NCI-H446 treated with DMSO at 0.1 percent for 48 hours (cell line): ENCODE measurements at places on chromosomes 7 and 10.
A peak's percentile ranks its signal among the peaks of the same experiment; 100 is the strongest.

DNA sequence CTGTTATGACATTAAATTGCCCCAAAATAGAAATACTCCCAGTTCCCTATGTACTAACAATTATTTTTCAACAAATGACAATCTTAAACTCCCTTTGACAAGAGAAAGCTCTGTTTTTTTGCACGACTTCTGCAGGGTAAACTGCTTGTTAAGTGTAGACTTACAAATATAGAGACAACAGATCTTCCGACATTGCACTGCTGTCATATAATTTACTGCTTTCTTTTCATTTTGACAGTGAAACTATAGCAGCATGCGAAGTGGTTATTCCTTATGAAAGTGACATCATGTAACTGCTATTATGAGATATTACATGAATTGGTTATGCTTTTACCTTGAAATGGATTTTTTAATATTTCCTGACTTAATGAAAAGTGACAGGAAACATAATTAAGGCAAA lies 659.9 kb downstream of the SDK1 start:
- no peak for DNase-seq

GRCh38 chr7:91165006-91165845 lies 99.0 kb upstream of the FZD1 start:
- no peak for DNase-seq

DNA sequence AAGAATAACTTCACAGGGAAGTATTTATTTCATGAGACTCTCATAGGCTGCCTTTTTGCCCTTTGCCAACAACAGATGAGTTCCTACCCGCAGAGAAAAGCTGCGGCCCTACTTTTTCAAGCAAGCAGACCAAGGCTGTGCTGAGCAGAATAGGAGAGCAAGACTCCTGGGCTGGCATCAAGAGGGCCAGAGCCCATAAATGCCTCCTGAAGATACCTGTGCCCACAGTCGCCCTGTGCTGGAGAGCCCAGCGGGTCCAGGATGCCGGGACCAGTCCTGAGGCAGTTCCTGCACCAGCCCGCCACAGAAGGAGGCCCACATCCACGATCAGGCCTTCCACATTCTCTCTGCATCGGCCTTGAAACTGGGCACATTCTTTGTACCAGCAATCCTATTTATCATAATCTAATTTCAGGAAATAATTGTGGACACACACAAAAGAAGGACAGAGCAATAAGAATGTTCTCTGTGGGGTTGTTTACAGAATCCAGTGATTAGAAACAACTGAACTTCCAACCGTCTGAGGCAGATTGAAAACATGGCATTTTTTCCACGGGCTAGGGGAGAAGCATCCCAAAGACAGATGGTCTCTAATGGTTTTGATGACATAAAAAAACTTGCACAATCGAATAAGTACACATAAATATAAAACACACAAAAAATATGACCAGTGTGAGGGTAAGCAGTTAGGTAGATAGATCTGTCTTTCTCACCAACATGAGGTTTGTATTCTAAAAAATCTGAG lies 95.6 kb downstream of the CPXM2 start:
- no peak for DNase-seq

- no peak for DNase-seq
Observed at GRCh38 chr7:51198654-51199053, 118.0 kb downstream of the COBL start.

DNA sequence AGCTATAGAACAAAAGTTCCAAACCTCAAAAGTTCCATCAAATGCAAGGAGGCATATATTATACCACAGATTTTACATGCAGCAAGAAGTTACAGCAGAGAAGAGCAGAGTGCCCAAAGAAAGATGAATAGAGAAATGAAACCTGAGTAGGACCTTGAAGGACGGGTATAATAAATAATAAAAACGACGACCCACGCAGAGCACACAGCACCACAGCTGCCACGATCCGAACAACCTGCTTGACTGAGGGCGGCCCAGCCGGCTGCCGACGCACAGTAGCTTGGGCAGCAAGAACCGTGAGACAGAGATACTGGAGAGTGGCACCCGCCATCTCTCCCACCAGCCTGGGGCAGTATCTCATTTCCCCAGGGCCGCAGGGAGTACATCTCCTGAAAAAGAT lies 79.0 kb downstream of the HIPK2 start:
- no peak for DNase-seq

GRCh38 chr10:24115403-24115802 lies 93.5 kb upstream of the KIAA1217 start:
- no peak for DNase-seq

GRCh38 chr10:122163174-122164022 lies 107.7 kb upstream of the BTBD16 start:
- DNase-seq: no peak

- no peak for DNase-seq
Observed at GRCh38 chr10:83007510-83007909, 1131.8 kb upstream of the GHITM start.

- no peak for DNase-seq
Observed at GRCh38 chr7:131108212-131108940, 219.3 kb upstream of the MKLN1 start.

DNA sequence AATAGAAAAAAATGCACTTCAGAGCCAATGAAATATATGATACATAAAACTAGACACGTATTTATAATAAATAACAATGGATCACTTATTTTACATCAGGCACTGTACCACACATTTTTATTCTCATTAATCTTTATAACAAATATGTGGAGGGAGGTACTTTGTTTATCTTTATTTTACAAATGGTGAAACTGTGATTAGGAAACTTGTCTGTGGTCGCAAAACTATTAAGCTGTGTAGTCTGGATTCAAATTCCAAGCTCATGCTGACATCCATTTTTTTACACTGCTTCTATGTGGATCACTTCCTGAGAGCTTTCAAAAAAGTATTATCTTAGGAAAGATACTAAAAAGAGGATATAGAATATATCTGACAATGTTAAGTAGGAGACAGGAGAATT lies 978.6 kb downstream of the SORCS1 start:
- DNase-seq: no peak

DNA sequence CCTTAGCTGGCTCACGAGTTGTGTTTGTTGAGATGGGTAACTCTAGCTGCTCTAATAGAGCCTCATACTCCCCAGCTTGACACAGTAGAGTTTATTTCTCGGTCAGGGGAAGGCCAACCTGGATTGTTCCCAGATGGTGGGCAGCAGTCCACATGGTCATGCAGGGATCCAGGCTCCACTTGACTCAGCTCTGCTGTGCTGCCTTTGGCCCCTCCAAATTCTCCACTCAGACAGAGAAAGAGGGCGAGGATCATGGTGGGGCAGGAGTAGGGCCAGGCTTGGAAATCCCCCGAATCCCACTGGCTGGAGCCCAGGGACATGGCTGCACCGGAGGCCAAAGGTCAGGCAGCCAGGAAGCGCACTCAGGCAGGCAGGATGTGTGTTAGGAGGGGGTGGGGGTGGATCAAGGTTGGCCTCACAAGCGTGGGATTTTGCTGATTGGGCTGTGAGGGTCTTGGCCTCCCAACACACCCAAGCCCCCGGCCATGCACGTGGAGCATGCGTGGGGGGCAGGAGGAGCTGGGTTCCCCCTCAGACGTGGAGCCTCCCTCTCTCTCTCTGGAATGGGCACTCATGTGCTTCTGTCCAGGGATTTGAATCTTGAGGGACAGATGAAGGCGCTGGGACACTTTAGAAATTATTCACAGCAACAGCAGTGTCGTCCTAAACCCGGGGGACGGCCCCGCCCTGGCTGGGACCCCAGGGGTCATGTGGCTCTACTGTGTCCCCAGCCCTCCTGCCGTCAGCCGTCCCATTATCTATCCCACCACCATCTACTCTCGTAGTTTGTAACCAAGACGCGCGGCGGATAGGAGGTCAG lies 44.8 kb downstream of the PDGFA start:
- DNase-seq: no peak

DNA sequence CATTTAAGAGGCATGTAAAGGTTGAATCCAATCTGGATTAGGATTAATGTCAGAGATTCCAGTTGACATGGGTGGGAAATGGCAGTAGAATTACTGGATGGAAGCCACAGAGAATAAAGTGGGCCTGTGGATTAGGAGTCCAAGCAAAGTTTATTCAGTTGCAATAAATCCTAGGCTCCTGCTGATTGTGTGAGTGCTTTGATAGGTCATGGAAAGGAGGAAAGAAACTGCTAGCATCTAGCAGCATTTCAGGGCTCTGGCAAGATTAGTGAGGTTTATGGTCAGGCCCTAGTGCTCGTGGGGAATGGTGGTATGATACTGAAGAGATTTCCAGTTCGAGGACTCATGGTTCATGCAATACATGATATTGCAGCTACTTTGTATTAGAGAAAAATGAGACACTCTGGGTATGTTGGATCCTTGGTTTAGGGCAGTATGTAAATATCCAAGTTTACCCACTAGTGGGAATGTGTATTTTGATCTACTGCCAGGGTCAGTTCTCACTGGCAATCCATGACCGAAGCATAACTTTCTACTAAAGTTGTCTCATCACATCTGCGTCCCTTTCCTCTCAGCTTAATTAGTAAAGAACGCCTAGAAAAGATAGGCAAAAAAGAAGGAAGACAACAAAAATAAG lies 235.0 kb downstream of the SUGCT start:
- no peak for DNase-seq

- peak; percentile 12 for DNase-seq
Observed at GRCh38 chr7:108146070-108146842, 16.1 kb upstream of the LAMB4 start.

DNA sequence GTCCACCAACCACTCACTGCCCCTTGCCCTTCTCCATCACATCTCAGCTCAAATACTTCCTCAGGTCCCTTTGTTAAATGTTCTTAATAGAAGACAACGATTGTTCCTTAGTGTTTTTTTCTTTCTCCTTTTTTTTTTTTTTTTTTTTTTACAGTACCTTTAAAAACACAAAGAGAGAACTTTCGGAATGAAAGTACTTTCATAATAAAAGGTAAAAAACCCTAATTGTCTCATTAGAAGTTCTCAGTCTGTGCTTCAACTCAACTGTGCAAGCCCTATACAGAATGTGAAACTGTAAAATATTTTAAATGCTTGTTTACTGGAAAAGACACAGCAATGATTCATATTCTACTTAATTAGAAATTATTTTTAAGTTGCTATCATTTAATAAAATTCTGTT lies 29.4 kb downstream of the TSPAN12 start:
- no peak for DNase-seq

DNA sequence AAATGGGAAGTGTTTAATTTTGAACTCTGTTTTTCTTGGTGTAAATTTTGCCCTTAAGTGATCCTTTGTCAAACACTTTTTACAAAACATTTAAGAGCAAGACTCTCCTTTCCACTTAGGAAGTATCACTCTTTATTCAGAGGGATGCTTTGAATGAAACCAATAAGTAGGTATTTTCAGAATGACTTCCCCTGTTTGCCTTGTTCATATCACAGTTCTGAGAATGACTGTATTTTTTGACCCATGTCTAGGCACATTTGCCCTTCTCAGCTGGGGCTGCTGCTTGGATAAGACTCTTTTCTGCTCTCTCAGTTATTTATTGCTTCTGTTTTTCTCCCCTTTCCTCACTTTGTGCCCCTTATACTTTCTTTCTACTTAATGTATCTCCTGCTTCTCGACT lies 98.2 kb downstream of the CCNY start:
- DNase-seq: no peak

- no peak for DNase-seq
Observed at GRCh38 chr7:15848901-15849300, 162.4 kb upstream of the MEOX2 start.

- no peak for DNase-seq
Observed at GRCh38 chr10:53744746-53745145, 972.2 kb upstream of the MBL2 start.

DNA sequence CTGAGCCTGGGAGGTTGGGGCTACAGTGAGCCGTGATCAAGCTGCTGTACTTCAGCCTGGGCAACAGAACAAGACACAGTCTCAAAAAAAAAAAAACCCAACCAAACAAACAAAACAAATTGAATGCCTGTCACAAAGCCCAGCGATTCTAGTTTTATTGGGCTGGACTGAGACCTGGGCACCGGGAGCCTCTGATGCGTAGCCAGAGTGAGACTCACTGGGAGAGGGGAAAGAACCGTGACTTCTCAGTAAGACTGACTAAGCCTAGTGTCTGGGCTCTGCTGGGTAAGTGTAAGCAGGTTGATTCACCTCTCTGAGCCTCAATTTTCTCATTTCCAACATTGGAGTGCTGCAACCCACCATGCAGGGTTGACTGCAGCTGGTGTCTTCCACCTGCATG lies 10.1 kb upstream of the LEP start:
- DNase-seq: no peak
